HS-27A (cell line): ENCODE measurements at places on chromosomes 11 and 22.

DNA sequence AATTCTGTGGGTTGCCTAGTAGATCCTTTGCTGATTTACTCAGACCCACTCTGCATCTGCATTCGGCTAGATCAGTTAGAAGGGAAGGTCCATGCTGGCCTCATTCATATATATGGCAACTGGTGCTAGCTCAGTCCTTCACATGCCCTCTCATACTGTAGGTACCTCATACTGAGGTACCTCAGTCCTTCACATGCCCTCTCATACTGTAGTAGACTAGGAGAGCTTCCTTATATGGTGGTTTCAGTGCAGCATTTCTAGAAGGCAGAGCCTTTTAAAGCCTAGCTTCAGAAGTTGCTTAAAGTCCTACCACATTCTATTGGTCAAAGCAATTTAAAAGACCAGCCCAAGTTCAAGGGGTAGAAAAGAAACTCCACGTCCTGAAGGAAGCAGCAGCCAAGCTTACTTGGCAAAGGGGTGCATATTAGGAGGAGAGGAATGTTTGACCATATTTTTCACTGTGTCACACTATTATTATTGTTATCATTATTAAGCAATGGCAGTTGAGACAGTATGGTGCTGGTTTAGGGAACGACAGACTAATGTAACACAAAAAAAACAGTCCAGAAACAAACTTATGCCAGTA lies 356.4 kb downstream of the DYNC2H1 start:
- no peak for DNase-seq

DNA sequence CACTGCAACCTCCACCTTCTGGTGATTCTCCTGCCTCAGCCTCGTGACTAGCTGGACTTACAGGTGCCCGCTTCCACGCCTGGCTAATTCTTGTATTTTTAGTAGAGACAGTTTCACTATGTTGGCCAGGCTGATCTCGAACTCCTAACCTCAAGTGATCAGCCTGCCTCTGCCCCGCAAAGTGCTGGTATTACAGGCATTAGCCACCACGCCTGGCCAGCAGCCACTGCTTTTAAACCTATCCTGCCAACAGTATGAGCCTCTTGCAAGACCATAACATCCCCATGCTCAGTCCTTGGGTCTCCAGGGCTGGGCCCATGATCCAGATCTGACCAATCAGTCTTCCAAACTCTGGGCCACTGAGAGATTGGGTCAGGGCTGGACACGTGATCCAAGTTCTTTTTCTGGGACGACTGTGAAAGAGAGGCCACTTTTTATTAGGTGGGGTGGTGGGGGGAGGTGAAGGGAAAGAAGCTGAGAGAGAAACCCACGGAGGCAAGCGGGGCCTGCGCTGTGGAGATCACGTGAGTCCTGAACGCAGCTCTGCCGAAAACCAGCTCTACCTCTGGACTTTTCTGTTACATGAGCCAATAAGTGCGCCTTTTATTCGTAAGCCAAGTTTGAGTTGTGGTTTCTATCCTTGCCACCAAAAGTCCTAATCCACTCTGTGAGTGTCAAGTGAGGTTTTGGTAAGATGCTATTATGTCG lies 17.9 kb downstream of the ASPHD2 start:
- no peak for DNase-seq

DNA sequence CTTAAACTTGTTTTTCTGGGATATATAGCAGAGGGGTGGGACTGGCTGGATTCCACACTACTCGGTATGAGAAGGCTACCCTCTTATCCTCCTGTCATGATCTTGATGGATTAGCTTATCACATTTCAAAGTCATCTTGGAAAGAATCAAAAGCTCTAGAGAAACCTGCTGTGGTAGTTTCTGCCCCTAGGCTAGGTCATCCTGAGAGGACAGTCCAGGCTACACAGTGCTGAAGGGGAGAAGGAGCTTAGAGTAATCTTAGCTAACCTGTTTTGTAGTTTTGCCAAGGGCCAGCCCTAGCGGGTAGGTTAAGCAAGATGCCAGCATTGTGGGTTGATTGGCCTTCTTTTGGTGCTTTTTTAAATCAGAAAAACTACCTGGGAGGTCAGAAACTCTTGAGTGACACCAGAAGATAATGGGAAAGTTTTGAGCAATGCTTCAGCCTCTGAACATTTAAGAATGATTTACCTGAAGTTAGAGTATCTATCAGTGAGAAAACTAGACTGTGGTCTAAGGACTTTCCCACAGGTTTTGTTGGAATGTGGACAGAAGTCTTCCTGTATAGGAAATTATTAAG lies 21.3 kb downstream of the PIWIL4 start:
- DNase-seq: no peak

DNA sequence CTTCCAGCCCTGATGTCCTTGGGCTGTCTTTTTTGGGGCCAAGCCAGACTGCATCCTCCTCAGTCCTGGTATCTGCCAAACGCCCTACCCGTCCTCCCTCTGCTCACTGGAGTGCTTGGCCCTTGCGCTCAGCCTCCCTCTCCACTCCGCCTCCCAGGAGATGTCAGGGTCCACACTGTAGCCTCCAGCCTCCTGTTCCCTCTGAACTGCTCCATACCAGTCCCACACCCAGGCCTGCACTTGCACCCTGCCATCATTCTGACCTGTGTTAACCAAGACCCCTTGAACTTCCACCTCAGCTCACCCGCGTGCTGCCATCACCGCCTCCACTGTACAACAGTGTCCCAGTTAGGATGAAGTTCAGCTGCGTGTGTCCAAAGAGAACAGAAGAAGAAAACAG lies 6.3 kb upstream of the IL2RB start:
- DNase-seq: no peak

GRCh38 chr22:25626624-25626990 lies 62.1 kb downstream of the GRK3 start:
- DNase-seq: no peak

- no peak for DNase-seq
Observed at GRCh38 chr11:117483372-117483771, 155.7 kb downstream of the CEP164 start.

- no peak for DNase-seq
Observed at GRCh38 chr11:16917941-16918340, 96.3 kb downstream of the PLEKHA7 start.

- no peak for DNase-seq
Observed at GRCh38 chr11:28632338-28632737, 524.1 kb downstream of the METTL15 start.
